ENCODE measurements at places on chromosomes 12 and 14.

DNA sequence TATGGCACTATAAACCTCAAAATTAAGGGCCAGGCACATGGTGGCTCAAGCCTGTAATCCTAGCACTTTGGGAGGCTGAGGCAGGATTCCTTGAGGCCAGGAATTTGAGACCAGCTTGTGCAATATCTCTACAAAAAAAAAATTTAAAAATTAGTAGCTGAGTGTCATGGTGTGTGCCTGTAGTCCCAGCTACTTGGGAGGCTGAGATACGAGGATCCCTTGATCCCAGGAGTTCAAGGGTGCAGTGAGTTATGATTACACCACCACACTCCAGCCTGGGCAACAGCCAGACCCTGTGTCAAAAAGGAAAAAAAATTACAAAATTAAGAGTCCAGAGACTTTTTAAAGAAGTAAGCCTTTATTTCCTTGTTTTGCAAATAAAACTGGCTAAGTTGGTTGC is 1.8 kb upstream of the GCN1 start:
- no peak for DNase-seq

DNA sequence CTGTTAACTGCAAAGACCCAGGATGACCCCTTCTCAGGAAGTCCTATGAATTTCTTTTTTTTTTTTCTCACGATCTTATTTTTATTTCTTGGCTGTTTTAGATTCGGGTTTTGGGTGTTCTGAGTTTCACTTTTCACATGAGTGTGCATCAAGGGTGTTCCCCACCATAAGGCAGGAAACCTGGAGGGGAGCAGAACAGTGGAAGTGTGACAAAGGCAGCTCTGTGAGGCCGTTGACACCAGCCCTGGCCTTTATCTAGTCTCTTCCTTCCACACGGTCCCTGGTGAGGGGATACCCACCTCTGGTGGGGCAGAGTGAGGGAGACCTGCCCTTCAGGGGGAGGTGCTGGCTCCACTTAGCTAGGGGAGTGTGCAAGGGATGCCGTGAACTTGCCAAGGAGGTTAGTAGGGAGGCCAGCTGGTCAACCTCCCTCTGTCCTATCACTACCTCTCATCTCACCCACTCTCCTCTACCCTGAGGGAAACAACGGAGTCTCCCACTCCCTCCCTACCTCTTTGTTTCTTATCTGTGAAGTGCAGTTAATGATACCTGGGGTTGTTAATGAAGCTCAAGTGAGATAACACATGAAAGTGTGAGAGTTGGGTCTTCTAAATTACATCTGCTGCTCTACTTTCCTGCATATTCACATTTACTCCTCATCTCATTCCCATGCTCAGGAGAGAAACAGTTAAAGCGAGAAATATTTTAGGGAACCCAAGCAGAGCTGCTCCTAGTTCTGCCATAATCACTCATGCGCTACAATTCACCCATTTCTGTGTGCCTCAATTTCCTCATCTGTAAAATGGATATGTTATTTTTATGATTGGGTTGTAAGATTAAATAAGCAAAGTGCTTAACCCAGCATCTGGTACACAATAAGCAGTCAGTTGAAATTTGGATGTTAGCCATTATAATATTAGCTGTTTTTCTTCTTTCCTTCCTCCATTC is 4.4 kb upstream of the GALNT6 start:
- no peak for DNase-seq

GRCh38 chr14:72738161-72738611 is 155.7 kb downstream of the DPF3 start:
- DNase-seq, result no peak

- DNase-seq, result no peak
Measured at GRCh38 chr12:110906083-110906482, 14.3 kb downstream of the MYL2 start.

Data from NCI-H1105 treated with DMSO at 0.1 percent for 48 hours (cell line).